ENCODE measurements at places on chromosomes 2 and 18. TPM values are rescaled to one million over a fixed set of nuclear protein-coding genes. Genes with fewer than 3 reads are reported as not detected.

- no peak for DNase-seq
Observed at GRCh38 chr2:86223140-86223926, 24.1 kb downstream of the MRPL35 start.

DNA sequence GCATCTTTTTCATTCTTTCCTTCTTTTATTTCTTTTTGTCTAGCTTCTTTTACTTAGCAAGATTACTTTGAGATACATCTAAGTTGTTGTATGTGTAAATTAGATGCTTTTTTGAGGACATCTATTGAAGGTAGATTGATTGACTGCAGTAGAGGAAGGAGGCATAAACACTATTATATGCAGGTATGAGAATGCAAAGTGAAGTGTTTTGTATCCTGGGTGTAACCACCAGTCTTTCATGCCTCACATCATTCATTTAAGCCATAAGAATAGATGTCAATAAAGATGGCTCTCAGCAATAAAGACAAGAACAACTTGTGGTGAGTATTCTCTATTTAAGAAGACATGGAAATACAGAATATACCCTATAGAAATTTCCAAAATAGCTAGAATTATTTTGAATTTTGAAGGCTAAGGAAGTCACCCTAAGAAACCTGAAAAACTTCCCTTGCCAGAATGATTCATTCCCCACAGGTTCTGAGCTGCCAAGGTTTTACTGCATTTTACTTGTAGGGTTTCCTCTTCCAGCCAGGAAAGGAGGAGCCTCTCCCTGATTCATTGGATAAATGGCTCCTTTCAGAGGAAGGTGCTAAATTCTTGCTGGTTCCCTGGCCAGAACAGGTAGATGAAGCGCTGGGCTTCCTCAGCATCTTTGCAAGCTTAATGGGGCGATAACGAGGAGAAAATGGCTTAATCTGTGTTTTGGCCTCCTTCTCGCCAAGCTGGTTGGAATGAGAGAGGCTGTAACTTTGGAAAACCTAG is 279.8 kb upstream of the SLC14A2 start:
- no peak for DNase-seq

GRCh38 chr2:38109732-38110181 is 33.8 kb upstream of the CYP1B1 start:
- no peak for DNase-seq

DNA sequence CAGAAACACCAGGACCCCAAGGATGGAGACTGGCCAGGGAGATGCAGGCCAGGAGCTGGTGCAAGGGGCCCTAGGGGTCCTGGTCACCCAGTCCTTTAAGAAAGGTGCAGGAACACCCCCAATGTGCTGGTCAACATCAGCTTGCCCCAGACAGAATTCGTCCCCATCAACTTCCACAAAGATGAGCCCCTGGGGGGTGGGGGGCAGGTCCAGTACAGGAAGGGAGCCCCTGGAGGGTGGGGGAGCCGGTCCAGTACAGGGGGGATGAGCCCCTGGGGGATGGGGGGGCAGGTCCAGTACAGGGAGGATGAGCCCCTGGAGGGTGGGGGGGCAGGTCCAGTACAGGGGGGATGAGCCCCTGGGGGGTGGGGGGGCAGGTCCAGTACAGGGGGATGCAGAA is 160.7 kb upstream of the SALL3 start:
- DNase-seq: no peak

- no peak for DNase-seq
Observed at GRCh38 chr2:66686755-66687154, 251.8 kb downstream of the MEIS1 start.

CD8B gene
- total RNA-seq: 0.64 TPM

DOCK10 gene
- 107 TPM for total RNA-seq

ALLC gene
- total RNA-seq: not detected

DNA sequence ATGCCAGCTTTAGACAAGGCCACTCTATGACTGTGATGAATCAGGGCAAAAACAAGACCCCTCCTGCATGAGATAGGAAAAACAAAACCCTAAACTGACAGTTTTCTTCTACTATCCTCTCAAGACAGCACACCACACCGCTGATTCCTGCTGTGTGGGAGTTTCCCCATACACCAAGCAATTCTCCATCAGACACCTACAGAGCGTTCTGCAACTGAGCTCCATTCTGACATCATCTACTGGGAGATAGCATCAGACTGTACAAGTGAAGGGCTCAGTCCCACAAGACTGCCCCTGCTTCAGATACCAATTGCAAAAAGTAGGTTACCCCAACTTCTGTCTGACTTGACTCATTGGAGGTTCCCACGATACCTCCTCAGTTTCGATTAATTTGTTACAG is 130.6 kb downstream of the TSN start:
- no peak for DNase-seq

GRCh38 chr2:8022908-8023640 is 658.8 kb upstream of the ID2 start:
- no peak for DNase-seq

DNA sequence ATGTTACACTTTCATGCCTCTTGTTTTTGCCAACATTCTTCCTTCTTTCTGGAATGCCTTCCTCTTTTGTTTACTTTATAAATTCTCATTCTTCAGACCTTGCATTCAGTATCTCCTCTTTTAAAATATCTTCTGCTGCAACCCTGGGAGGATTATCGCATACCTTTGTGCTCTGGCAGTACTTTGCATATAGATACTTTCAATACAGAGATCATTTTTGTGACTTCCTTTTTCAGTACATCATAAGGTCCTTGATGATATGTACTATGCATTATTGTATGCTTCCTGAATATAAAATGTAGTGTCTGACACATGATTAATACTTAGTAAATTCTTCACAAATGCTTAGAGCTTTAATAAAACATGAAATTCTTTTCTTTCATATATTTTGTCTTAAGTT is 538.7 kb downstream of the TRIB2 start:
- DNase-seq: no peak

TCF23 gene
- total RNA-seq: not detected

- DNase-seq: no peak
Observed at GRCh38 chr2:135698838-135699237, 42.8 kb upstream of the UBXN4 start.

- no peak for DNase-seq
Observed at GRCh38 chr2:96324721-96325040, 436 bp upstream of the ITPRIPL1 start.

GRCh38 chr2:120958623-120959366 is 223.1 kb downstream of the GLI2 start:
- DNase-seq: no peak

CXXC1 gene
- 94.9 TPM for total RNA-seq

- no peak for DNase-seq
Observed at GRCh38 chr2:10913501-10914271, 2.0 kb downstream of the KCNF1 start.

FSIP2 gene
- 0.21 TPM for total RNA-seq

SPEG gene
- not detected for total RNA-seq

DNA sequence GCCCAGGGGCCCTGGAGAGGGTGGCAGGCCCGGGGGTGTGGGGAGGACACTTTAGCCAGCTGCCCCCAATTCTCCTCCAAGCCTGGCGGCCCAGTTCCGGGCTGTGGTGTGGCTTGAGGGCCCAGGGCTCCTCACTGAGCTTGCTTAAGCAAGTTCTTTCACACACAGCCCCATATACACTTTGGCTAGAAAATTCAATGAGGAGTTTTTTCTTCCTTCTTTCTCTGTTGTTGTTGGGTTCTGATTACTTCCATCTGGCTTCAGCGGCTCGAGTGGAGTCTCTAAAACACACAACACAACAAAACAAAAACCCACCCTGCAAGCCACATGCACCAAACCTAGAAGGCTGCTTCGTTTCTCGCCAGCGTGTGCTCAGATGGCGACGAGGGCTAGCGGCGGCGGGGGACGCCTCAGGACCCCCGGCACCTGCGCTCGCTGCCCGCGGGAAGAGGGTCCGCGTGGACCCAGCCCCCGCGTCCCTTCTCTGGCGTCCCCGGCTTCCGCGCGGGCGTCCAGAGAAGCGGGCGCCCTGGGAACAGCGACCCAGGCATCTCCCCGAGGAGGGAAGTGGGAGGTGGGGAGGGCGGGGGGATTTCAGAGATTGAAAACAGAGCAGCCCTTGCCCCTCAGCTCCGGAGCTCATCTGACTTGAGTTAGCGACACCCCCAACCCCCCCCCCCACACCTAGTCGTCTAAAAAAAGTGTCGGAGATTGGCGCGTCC is 577 bp upstream of the GLI2 start:
- no peak for DNase-seq

C1D gene
- total RNA-seq: 28.5 TPM

DNA sequence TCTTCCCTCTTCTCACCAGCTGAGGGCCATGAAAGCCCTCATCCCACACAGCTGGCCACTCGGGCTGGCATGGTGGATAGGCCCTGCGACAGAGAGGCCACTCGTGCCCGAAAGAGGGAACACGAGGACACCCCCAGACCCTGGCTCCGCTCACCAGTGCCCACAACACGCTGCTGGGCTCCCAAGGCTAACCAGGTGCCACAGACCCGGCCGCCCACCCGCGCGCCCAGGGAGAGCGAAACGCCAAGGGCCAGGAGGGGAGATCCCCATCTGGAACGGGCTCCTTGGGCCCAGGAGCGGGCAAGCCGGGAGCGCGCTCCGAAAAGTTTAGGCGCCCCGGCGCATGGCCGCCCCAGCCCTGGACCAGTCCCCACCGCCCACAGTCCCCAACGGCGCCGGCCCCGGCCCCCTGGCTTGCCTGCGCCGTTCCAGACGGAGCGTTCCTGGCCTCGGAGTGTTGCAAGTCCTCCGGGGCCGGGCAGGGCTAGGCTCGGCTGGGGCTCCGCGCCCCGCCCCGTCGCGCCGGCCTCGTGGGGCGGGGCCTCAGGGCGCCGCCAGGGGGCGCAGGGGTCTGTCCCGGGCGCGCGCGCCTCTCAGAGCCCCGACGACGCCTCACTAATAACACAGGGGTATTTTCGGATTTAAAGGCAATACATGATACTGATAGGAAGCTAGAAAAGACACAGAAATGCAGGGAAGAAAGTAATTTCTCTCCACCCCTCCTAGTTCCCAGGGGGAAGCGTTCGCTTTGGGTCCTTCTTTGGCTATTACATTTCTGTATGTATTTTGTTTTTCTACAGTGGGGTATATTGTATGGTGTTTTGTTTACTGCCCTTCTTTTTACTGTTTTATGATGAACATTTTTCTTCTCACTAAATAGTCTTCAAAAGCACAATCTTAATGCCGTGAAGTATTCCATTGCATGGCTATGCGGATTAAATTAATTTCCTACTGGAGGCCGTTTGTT is at the start of gene TMBIM1:
TMBIM1 (minus strand) TSS at position 456 of the 967 bp plus-strand sequence. CDS start 10,362 bp downstream, outside the sequence.
- peak; percentile 76 for DNase-seq

GRCh38 chr2:169860149-169860548 is 32.9 kb downstream of the UBR3 start:
- DNase-seq: no peak

- no peak for DNase-seq
Observed at GRCh38 chr2:131093696-131094462, 619 bp upstream of the FAM168B start.

UGT1A5 gene
- not detected for total RNA-seq

- DNase-seq: no peak
Observed at GRCh38 chr2:39407516-39408296, 29.4 kb downstream of the MAP4K3 start.

DNA sequence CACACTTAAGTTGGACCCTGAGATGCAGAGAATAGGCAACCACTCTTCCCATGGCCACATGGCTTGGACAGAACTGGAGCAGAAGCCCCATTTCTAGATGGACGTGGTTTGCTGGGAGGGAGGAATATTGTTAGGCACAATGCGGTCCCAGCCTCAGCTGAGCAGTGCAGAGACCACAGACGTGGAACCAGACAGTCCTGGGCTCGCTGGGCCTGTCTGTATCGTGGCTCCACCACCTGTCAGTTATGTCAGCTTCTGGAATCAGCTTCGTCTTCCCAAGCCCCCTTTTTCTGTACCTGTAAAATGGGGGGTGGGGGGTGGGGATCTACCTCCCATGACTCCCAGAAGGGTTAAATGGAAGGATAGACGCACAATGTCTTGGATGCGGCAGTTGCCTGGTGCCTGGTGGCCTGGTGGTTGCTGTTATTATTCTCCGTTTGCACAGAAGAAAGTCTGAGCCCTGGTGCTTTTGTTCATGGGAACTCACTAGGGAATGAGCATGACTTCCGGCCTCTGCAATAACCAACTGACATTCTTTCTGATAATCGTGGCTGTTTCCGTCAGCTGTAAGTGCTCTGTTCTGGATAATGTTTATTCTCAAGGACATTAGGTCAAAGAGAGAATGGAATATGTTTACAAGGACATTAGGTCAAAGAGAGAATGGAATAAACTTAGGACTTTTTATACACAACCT is 31.4 kb downstream of the COLEC11 start:
- no peak for DNase-seq
